ENCODE measurements at places on chromosomes 13 and 19.

DNA sequence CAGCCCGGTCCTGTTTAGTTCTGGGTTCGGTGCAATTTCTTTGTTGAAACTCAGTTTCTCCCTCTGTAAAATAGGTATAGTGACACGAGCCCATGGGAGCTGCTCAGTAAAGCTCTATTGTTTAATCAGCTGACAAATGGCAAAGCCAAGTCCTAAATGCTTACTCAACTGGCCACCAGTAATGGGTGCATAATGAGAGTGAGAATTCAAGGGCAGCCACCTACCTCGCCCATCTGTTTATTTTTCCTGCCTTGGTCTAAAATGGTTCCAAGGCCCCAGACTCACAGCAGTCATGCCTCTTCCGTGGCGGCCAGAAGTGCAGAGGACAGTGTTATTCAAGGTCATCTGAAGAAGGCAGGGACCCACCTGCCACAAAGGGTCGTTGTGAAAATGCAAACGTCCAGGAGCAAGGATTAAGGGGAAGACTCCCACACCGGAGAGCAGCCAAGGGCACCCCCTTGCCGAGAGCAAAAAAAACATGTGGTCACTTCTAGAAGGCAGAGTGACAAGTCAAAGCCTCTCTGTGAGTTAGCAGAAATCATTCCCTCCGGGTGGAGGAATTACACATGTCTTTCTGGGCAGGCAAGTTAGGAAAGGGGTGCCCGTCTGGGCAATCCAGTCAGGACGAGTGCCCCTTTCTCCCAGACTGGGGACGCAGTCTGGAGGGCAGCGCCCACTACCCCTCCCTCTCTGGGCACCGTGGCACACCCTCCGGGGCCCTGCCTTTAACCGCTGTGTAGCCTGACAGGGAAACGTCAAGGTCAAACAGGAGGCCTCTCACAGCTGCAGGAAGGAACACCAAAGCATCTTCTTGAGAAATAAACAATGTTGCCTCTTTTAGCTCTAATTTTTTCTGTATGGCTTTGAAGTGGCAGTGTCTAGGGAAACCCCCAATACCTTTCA, 186.2 kb downstream of the FOXO1 start:
- H3K4me3 ChIP-seq: no peak overlapping the region
- DNase-seq: no peak

DNA sequence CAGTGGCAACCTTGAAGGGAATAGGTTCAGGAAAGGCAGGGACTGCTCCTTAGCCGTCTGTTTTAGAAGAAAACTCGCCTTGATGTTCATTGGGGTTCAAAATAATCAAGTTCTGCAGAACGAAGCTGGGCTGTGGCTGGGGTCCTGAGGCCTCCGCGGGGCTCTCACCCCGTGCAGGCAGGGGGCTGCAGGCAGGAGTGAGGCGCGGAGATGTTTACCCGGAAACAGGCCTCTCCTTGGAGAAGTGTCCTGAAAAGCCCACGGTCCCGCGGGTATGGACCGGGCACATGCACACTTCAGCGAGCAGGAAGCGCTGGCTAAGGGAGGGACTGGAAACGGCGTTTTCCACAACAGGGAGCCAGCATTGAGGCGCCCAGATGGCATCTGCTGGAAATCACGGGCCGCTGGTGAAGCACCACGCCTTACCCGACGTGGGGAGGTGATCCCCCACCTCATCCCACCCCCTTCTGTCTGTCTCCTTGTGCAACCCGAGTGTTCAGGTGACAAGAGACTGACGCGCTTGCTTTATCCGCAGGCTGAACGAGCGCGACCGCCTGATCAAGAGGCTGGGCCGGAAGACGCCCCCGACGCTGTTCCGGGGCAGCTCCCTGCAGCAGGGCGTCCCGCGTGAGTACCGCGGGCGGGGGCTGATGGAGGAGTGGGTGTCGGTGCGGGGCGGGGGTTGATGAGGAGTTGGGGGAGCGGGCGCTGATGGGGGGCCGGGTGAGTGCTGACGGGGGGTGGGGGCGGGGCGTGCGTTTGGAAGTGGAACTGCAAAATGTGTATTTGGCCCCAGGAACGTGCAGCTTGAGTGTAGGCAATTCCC, 39.6 kb downstream of the SHISA2 start:
- no peak overlapping the region for H3K27ac ChIP-seq
- no peak for DNase-seq
- H3K27me3 ChIP-seq: no peaks in the 10 kb centered on the region
- H3K4me3 ChIP-seq: no peak overlapping the region
- H3K36me3 ChIP-seq: no peaks in the 10 kb centered on the region
- H3K4me1 ChIP-seq: no peaks in the 10 kb centered on the region

GRCh38 chr19:45253396-45254027, 2.4 kb downstream of the MARK4 start:
- no peak overlapping the region for H3K4me3 ChIP-seq
- no peaks in the 10 kb centered on the region for H3K27me3 ChIP-seq
- H3K36me3 ChIP-seq: no peaks in the 10 kb centered on the region
- no peak overlapping the region for H3K27ac ChIP-seq
- no peak for DNase-seq

- H3K27ac ChIP-seq: no peak overlapping the region
- no peaks in the 10 kb centered on the region for H3K27me3 ChIP-seq
- DNase-seq: no peak
- no peaks in the 10 kb centered on the region for H3K4me1 ChIP-seq
- no peaks in the 10 kb centered on the region for H3K36me3 ChIP-seq
Observed at GRCh38 chr19:11587975-11588631, 9.2 kb upstream of the ZNF627 start.

DNA sequence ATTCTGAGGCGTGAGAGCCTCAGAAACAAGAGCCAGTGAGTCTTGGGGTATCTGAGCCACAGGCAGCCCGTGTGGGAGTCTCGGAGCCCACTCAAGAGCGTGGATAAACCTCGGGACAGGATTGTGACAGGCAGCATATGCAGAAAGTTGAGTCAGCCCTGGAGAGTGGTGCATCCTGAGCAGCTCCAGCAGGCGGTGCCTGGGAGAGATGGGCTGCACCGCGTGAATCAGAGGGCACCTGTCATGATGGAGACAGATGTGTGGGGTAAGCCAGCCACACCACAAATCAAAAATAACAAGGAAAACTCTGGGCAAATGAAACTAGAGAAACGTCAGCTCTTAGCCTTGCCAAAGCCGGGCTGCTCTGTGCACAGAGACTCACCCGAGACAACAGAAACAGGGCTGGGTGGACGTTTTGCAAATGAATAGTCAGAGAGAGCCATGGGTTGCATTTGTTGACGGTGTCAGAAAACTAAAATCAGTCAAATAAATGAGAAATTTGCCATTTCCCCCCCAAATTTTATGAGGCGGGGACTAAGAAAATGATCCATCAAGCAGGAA, 30.0 kb upstream of the POP4 start:
- no peaks in the 10 kb centered on the region for H3K4me1 ChIP-seq
- no peaks in the 10 kb centered on the region for H3K36me3 ChIP-seq
- H3K4me3 ChIP-seq: no peak overlapping the region
- H3K27me3 ChIP-seq: peaks cover 56% of the 10 kb centered on the region
- no peak for DNase-seq
- no peak overlapping the region for H3K27ac ChIP-seq

DNA sequence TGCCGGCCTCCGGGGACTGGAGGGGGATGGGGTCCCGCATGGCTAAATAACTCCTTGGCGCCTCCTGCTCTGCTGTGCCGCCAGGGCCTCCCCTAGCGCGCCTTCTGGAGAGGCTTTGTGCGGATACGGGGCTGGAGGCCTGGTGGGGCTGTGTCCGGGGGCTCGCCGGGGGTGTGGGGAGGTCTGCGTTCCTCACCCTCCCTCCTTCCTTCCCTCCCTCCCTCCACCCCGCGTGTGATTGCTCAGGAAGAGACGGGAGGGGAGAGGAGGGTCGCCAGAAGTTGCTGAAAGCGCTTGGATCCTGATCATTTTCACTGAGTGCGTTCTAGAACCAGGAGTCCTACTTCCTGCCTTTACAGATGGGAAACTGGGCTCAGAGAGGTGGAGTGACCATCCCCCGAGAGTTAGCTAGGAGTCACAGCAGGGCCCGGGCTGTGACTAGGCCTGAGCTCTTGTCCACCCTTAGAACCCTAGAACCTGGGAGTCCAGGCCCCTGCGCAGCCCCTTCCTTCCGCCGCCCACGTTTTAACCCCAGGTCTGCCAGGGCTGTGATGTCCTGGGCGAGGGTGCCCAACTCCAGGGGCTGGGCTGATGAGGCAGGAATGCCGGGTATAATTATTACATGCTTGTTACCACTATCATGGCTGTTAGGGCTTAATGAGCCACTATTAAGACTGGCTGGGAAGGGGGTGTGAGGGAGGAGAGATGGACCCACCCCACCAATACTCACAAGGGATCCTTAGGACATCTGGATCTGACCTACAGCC, 782 bp upstream of the JUND start:
- H3K4me1 ChIP-seq: peaks cover 16% of the 10 kb centered on the region
- peak; percentile 62 for DNase-seq
- H3K36me3 ChIP-seq: peaks cover 4% of the 10 kb centered on the region
- peak overlapping the region; percentile 99 for H3K27ac ChIP-seq
- H3K27me3 ChIP-seq: no peaks in the 10 kb centered on the region

- DNase-seq: no peak
- H3K4me1 ChIP-seq: no peaks in the 10 kb centered on the region
- no peaks in the 10 kb centered on the region for H3K36me3 ChIP-seq
Observed at GRCh38 chr19:41156207-41156606, 36.8 kb upstream of the CYP2S1 start.

DNA sequence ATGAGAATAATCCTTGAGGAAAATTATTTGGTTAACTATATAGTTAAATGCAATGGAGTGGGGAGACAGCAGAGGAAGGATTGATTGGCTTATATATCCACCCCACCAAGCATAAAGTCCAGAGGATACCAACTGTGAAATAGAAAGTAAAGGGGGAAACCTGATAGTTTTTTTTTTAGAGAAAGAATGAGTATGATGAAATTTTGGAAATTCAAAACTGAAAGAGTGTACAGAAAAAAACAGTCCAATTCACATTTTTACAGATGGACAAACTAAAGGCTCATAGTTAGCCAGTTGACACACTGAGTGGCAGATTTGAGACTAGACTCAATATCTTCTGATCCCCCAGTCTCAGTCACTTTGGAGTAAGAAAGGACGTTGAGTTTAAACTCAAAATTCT, 51.1 kb downstream of the FNDC3A start:
- no peaks in the 10 kb centered on the region for H3K4me1 ChIP-seq
- peaks cover 10% of the 10 kb centered on the region for H3K36me3 ChIP-seq
- no peak for DNase-seq
- H3K4me3 ChIP-seq: no peak overlapping the region
- H3K27ac ChIP-seq: no peak overlapping the region

DNA sequence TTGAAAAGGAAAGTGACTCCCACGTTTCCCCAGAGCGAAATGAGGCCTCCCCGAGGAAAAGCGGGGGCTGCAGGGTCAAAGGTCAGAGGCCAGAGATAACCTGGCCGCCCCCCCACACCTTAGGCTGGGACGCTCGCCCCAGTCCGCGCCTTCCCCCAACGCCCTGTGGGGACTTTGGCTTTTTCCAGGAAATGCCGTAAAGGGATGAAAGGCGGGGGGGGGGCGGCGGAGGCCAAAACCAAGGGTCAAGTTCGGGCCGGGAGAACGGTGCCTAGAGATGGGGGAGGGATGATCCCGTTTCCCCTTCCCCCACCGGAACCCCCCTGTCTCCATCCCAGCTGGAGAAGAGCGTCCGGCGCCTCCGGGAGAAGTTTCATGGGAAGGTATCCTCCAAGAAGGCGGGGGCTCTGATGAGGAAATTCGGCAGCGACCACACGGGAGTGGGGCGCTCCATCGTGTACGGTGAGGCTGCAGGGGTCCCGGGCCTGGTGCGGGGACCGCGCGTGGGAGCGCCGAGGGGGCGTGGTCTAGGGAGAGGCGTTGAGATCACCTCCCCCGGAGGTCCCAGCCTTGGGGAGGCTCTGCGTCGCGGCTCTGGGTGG, 575 bp downstream of the SHFL start:
- peaks cover 5% of the 10 kb centered on the region for H3K27me3 ChIP-seq
- H3K36me3 ChIP-seq: no peaks in the 10 kb centered on the region
- H3K4me3 ChIP-seq: peak overlapping the region; percentile 100

DNA sequence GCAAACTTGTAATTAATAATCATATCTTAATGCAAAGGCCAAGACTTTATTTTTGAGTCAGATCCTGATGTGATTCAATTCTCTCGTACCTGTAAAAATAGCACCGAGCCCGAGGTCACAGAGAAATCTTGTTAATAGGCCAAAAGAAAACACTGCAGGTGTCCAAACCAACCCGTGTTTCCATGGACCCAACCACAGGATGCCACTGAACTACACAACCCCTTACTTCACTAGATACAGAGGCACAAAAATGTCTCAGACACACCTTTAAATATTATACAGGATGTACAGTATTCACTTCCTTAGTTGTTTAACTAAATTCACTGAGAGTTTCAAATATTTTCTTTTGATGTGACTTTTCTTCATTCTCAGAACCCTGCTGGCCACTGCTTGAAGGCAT, 530.9 kb downstream of the MYO16 start:
- peak overlapping the region; percentile 43 for H3K27ac ChIP-seq
- H3K4me1 ChIP-seq: peaks cover 29% of the 10 kb centered on the region
- H3K36me3 ChIP-seq: no peaks in the 10 kb centered on the region
- H3K4me3 ChIP-seq: no peak overlapping the region
- DNase-seq: no peak

DNA sequence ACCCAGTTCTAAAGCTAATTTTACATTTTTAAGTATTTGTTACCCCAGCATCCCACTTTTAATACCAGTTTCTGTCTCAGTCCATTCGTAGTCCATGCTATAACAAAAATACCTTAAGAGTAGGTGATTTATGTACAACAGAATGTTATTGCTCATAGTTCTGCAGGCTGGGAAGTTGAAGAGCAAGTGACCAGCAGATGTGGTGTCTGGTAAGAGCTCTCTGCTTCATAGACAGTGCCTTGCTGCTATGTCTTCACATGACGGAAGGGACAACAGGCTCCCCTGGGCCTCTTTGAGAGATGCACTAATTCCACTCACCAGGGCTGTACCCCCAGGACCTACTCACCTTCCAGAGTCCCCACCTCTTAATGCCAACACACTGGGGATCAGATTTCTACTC, 96.6 kb downstream of the COL4A2 start:
- peak overlapping the region; percentile 9 for H3K27ac ChIP-seq
- H3K27me3 ChIP-seq: no peaks in the 10 kb centered on the region
- no peak for DNase-seq

- no peak overlapping the region for H3K4me3 ChIP-seq
- H3K27ac ChIP-seq: no peak overlapping the region
- no peak for DNase-seq
- peaks cover 16% of the 10 kb centered on the region for H3K4me1 ChIP-seq
Observed at GRCh38 chr19:5304486-5304885, 36.1 kb downstream of the PTPRS start.

- no peaks in the 10 kb centered on the region for H3K4me1 ChIP-seq
- no peak overlapping the region for H3K4me3 ChIP-seq
Observed at GRCh38 chr13:105552078-105552477, 983.4 kb downstream of the EFNB2 start.

All from SK-N-SH (cell line).